Gastroesophageal sphincter (tissue), 4 donors: ENCODE measurements at places on chromosomes 16 and 17. TPM values are rescaled to one million over a fixed set of nuclear protein-coding genes. Genes with fewer than 3 reads are reported as not detected.

GRCh38 chr16:84509032-84509950 is 4.8 kb upstream of the MEAK7 start:
- no peak for ATAC-seq

Gene TBC1D3C
- total RNA-seq: not detected

GRCh38 chr17:45046537-45047125 is 4.8 kb downstream of the DCAKD start:
- ATAC-seq: no peak

DNA sequence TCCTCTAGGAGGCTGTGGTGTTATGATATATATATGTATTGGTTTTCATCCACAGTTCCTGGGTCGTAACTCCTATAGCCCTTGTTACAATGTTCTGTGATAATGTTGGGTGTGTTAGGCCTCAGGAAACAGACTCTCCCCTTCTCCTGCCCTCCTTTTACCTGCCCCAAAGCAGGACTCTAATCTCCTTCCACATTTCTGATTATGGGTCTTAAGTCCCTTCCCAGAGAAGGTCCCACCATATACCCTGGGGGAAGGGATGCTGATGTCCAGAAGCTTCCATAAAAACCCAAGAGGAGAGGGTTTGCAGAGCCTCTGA is 450 bp upstream of the C1QBP start:
- ATAC-seq: no peak

GRCh38 chr16:4138713-4139112 is 22.5 kb upstream of the ADCY9 start:
- ATAC-seq: no peak

GRCh38 chr16:2194852-2195321 is 1.5 kb downstream of the CASKIN1 start:
- peak; percentile 53 for ATAC-seq

- ATAC-seq: peak; percentile 87
Measured at GRCh38 chr16:31108035-31108793, at the start of gene BCKDK. TSS of gene BCKDK (plus strand) at chr16:31108386. CDS start at chr16:31109224, 838 bp downstream.

DNA sequence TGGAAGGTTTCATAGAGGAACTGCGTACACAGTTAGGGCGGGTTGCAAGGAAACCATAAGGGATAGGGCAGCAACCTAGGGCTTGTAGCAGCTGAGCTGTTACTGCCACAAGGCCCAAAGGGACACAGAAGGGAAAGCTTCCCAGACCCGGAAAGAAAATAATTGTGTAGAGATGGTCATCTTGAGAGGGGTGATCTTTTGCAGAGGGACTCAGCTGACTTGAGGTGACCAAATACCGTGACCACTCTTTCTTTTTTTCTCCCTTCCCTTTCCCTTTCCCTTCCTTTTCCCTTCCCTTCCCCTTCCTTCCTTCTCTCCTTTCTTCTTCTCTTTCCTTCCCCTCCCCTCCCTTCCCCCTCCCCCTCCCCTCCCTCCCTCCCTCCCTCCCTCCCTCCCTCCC is 8.5 kb upstream of the CREBBP start:
- no peak for ATAC-seq

DNA sequence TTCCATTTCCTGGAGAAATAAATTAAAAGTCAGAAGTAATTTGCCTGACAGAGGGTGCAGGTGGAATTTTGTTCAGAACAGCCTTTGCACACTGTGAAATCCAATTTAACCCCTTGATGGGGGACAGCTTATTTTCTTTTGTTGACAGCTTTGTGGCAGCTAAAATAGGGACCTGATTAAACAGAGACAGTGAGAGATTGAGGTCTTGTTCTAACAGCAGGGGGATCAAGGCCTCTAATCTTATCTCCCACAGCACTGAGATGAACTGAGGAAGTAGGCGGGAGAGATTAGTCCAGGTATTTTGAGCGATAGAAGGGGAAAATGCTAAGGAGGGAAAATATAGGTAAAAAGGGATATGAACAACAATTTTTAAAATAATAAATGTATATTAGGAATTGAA is 1491.4 kb upstream of the GOT2 start:
- no peak for ATAC-seq

- ATAC-seq: no peak
Measured at GRCh38 chr17:71402661-71403141, 718.1 kb upstream of the SOX9 start.

Gene HBA2
- total RNA-seq: 57.7 TPM

DNA sequence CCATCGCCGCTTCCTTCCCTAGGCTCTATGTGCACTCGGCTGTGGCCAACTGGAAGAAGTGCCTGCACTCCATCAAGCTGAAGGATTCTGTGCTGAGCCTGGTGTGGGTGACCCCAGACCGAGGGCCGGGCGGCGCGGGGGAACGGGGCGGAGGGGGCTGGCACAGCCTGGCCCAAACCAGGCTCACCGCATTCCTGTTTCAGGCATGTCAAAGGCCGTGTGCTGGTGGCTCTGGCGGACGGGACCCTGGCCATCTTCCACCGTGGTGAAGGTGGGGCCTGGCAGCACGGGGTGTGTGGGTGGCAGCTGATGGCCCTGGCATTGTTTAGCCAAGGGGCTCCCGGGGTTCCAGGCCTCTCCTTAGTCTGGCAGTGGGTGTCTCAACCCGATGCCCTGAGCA is 4.6 kb downstream of the NME3 start:
- no peak for ATAC-seq

DNA sequence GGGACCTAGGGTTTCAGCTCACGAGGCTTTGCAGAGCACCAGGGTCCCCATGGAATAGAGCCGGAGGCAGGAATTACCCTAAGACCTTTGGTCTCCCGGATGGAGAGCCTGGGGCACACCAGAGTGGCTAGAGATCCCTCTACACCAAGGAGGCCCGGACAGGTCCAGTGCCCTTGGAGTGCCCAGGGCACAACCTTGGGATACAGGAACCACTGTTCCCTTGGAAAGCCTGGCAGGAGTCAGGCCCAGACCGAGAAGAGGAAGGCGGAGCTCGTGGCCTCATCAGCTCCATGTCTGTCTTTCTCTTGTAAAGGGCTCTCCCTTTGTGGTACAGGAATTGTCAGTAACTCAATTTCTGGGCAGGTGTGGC is 3.8 kb upstream of the DBNDD1 start:
- peak; percentile 9 for ATAC-seq

DNA sequence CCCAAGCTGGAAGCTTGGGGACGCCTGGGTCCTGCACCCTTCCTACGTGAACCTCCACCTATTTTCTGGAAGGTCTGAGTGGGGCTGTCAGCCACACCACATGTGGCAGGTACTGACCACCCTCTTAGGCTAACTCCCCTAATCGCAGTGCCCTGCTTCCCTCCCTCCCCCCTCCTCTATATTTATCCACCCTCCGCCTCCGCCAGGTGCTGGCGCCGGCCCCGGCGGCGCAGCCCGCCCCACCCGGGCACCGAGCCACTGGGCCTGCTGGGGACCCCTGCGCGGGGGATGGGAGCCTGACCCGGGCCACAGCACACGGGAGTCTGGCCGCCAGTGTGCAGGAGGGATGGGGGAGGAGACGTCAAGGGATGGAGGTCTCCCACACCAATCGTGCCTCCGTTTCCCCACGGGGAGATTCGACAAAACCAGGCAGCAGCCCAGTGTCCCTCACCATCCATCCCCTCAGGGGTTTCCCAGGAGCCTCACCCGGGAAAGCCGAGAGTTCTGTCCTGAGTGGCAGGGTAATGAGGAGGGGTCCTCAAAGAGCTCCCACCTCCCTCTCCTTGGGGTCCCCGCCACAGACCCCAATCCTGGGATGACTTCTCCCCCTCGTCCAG is 1.3 kb downstream of the PLEKHH3 start:
- no peak for ATAC-seq

DNA sequence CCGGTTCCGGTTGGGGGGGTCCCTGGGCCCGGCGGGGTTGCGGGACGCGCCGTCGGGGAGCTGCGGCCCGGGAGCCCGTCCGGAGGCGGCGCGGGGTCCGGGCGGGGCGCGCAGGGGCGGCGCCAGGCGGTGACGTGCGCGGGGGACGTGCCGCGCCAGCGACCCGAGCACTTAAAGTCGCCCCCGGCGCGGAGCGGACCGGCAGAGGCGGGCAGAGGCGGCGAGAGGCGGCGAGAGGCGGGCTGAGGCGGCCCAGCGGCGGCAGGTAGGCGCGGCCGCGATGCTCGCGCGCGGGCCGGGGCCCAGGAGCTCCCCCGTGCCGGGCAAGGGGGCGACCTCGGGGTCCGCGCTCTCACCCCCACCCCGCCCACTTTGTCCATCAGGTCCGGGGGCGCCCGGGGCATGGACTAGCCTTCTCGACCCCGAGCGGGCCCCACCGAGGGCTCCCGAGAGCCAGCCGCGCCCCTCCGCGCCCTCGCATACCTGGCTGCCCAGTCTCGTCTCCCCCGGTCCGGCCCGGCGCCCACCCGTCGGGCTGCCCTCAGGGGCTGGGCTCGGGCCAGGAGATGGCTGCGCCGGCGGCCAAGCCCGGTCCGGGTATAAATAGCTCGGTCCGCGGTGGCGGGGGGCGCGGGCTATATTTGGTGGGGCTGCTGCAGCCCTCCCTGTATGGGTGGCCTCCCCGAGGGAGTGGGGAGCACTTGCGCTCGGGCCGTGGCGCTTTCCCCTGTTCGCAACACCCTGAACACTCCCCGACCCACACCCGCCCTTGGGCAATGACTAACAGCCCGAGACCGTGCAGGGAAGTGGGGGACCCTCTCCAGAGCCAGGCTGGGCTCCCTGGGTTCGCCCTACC is at the start of gene SLC16A3:
Gene SLC16A3, plus strand, starts transcription at position 201 of the 856 bp plus-strand sequence. CDS start 6,967 bp downstream, outside the sequence.
- ATAC-seq: peak; percentile 29

Gene ATP2A1
- total RNA-seq: not detected

Gene DNAI2
- total RNA-seq: not detected

- ATAC-seq: no peak
Measured at GRCh38 chr17:57803021-57803420, 46.8 kb downstream of the MRPS23 start.

GRCh38 chr16:35533683-35534082 is 2074.3 kb downstream of the TP53TG3F start:
- no peak for ATAC-seq

Gene CHST5
- total RNA-seq: not detected

Gene VMP1
- total RNA-seq: 175 TPM

- peak; percentile 65 for ATAC-seq
Measured at GRCh38 chr16:87918338-87918737, 18.0 kb downstream of the CA5A start.

- no peak for ATAC-seq
Measured at GRCh38 chr17:32341141-32341856, 674 bp downstream of the C17orf75 start.

Gene TMC6
- 14.8 TPM for total RNA-seq

DNA sequence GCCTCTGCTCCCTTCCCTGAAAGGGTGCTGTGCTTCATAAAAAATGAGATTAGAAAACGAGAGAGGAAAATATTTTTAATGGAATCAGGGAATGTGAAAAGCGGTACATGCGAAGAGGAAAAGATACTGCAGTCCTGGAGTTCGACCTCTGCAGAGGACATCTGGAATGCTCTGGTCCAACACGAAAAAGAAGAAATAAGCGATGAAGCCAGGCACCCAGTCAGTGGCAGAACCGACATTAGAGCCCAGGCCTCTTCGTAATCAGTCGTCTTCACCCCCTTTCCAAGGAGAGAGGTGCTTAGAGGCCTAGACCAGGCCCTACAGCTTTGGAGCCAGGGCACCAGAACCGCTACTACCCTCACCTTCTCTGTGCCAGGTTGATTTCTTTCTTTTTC is 459 bp upstream of the MARCHF10 start:
- ATAC-seq: no peak

- no peak for ATAC-seq
Measured at GRCh38 chr16:57646388-57647039, 18.1 kb downstream of the ADGRG1 start.

DNA sequence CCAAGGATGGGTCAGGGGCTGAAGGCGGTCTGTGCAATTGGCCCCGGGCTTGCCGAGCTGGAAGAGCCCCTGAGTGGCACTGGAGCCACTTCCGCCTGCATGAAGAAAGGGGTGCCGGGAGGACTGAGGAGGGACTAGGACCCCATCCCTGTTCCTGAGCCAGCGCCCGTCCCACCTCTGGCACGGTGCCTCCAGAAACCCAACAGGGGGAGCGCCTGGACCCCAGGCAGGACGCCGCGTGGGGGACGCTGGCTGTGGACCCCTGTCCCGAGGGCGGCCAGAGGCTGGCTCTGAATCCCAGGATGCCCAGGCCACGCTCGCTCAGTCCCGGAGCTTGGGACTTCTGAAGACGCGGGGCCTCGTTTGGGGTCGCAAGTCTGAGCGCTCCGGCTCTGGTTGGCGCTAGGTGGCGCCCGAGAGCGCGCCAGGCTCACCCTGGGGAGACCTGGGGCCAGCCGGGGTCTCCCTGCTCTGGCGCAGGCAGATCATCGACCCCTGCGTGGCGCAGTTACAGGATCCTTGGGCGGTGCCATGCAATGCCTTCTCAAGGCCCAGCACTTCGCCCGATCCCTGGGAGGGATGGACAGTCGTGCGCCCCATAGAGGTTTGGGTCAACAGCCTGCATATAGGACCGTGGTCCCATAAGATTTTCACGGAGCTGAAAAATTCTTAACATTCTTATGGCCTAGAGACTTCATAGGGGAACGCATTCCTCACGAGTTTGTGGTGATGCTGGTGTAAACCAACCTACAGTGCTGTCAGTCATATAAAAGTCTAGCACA is 58.5 kb upstream of the CREBBP start:
- ATAC-seq: peak; percentile 79

Gene MTMR4
- total RNA-seq: 35.0 TPM

DNA sequence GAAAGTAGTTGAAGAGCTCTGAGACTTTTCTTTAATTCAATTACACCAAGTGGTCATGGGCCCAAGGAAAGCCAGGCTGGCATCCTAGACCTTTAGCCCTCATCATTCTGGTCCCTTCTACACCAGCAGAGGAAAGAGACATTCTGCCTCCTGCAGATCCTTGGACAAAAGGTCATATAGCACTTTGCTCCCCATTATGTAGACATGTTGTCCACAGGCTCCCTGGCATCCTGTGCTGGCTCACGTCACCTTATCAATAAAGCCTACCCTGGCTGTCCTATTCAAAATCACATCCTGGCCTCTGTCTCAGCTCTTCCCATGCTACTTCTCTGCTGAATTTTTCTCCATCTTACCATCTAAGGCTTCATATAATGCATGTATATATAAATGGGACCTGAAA is 61.6 kb upstream of the MAF start:
- no peak for ATAC-seq

- no peak for ATAC-seq
Measured at GRCh38 chr17:55423535-55423934, 1.9 kb upstream of the MMD start.

Gene HOXB1
- not detected for total RNA-seq

GRCh38 chr16:17177242-17177958 is 293.4 kb downstream of the XYLT1 start:
- no peak for ATAC-seq

GRCh38 chr17:27760069-27760885 is 40.1 kb downstream of the NOS2 start:
- no peak for ATAC-seq

Gene CA5A
- total RNA-seq: not detected

DNA sequence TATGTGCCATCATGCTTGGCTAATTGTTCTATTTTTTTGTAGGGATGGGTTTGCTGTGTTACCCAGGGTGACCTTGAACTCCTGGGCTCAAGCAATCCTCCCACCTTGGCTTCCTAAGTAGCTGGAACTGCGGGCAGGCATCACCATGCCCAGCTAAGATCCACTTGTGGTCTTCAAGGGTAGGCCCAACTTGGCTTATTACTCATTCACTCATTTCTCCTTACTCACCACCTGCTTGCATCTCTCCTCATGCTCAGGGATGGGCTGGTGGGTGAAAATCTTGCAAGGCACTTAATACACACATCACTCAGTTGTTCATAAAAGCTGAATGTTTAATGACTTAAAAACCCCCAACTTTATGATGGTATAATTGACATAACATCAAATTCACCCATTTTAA is 207.8 kb downstream of the SHISA9 start:
- ATAC-seq: no peak

Gene CD300E
- 0.16 TPM for total RNA-seq
